ENCODE measurements at places on chromosomes 12 and 14.

- DNase-seq, result no peak
Measured at GRCh38 chr14:27739657-27740156, 1026.9 kb upstream of the FOXG1 start.

- DNase-seq, result no peak
Measured at GRCh38 chr12:91968076-91968776, 177.4 kb downstream of the BTG1 start.

GRCh38 chr14:64685371-64686281, 18.6 kb upstream of the PLEKHG3 start:
- no peak for DNase-seq

- no peak for DNase-seq
Measured at GRCh38 chr14:86035882-86036281, 505.9 kb downstream of the FLRT2 start.

GRCh38 chr14:75279763-75280290, 1.2 kb downstream of the FOS start:
- DNase-seq, result no peak

Measured in NCI-H1436 (cell line).